ENCODE measurements at places on chromosomes 1 and 21.

DNA sequence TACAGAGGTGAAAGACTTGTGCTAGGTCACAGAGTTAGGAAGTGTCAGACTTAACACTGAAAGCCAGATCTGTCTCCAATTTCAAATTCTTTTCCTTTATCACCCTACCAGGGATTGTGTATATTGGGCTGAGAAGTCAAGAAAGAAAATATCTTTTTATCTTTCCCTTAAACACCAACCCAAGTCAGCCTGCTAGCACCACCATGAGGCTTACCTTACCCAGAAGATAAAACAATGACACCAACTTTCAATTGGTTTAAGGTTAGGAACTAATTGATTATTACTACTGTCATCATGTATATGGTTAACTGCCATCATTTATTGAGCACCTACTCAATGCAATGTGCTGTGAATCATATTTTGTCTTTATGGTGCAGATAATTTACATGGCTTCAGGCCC is 178.9 kb upstream of the FOXD3 start:
- DNase-seq, result no peak

GRCh38 chr1:203173566-203173965 is 2.1 kb downstream of the MYBPH start:
- DNase-seq, result no peak

DNA sequence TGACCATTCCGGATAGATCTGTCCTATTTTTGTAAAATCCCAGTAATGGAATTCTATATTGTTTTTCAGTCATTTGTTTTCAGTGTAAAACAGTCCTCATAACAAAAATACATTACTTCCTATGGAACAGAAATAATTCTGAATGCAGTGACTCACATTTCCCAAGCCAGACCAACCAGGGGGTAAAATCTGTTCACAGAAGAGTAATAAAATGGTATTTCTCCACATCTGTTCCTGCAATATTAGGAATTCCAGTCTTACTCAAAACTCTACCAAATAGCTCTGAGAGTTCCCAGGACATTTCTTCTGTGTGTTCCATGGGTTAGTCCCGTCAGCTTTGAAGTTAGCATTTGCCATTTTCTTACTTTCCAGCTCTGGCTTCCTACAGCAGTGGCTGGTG is 2.6 kb upstream of the DDR2 start:
- DNase-seq, result no peak

DNA sequence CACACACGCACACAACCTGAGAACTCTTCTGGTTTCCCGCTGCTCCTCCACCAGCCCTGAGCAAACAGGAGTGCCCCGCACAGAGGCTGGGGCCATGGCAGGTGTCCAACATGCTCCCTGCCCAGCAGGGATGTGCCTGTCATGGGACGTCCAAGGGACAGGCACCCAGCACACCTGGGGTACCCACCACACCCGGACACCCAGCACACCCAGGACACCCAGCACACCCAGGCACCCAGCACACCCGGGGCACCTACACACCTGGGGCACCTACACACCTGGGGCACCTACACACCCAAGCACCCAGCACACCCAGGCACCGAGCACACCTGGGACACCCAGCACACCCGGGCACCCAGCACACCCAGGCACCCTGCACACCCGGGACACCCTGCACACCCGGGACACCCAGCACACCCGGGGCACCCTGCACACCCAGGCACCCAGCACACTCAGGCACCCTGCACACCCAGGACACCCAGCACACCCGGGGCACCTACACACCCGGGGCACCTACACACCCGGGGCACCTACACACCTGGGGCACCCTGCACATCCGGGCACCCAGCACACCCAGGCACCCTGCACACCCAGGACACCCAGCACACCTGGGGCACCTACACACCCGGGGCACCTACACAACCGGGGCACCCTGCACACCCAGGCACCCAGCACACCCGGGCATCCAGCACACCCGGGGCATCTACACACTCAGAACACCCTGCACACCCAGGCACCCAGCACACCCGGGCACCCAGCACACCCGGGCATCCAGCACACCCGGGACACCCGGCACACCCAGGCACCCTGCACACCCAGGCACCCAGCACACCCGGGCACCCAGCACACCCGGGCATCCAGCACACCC is 37.9 kb downstream of the UBE2G2 start:
- DNase-seq, result no peak

DNA sequence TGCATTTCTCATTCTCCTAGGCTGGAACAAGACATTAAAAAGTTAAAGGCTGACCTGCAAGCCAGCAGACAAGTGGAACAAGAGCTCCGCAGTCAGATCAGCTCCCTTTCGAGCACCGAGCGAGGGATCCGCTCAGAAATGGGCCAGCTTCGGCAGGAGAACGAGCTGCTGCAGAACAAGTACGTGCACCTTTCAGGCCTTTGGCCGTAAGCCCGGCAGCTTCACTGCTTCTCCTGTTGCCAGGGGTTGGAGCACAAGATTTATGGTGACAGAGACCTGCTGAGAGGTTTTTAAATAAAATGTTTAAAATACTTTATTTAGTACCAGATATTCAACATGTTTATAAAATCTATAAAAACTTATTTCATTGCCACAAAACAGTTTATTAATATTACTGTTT is 53.4 kb downstream of the MACO1 start:
- no peak for DNase-seq

DNA sequence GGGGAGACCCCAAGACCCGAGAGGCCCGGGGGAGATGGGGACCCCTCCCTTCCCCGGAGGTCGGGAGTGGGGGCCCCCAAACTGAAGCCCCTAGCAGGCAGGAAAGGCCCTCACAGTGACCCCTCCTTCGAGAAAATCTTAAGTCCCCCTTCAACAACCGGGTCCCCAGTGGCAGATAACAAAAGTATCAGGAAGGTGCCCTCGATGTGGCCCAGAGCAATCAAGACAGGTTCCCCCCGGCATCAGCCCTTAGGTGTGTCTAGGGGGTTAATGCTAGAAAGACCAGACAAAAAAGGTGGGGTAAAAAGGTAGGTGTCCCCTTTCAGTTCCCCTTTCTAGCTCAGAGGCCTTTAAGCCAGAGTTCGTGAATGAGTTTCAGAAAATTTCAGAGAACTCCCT is 282 bp upstream of the ECE1 start:
- no peak for DNase-seq

- peak; percentile 79 for DNase-seq
Observed at GRCh38 chr1:31938184-31938975, at the start of gene PTP4A2. Gene PTP4A2 (minus strand): TSS chr1:31938368. CDS start chr1:31919065, 19,303 bp downstream.

DNA sequence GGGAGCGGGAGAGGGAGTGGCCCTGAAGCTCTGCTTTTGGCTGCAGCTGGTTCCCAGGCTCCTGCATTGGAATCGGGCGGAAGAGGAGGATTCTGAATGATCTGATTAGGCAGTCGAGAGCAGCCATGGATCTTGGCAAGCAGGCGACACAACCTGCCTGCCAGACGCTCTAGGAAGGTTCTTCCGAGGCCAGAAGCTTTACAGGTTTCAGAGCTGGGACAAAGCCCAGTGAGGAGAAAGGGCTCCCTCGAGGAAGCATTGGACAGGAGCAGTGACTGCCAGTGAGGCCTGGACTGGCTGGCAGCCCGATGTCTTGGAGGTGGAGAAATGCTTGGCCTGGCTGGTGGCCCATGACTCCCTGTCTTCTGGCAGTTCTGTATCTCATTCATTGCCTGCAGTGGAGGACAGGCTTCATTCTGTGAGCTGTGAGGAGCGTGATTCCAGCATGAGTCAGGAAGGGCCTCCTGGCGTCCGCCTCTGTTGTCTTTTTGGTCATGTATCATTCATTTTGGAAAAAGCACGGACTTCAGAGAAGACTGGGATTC is 132.7 kb upstream of the IPO9 start:
- DNase-seq, result no peak

GRCh38 chr1:203136409-203137042 is 9.0 kb downstream of the ADORA1 start:
- DNase-seq, result no peak

GRCh38 chr1:196355206-196355786 is 252.9 kb downstream of the KCNT2 start:
- DNase-seq, result no peak

DNA sequence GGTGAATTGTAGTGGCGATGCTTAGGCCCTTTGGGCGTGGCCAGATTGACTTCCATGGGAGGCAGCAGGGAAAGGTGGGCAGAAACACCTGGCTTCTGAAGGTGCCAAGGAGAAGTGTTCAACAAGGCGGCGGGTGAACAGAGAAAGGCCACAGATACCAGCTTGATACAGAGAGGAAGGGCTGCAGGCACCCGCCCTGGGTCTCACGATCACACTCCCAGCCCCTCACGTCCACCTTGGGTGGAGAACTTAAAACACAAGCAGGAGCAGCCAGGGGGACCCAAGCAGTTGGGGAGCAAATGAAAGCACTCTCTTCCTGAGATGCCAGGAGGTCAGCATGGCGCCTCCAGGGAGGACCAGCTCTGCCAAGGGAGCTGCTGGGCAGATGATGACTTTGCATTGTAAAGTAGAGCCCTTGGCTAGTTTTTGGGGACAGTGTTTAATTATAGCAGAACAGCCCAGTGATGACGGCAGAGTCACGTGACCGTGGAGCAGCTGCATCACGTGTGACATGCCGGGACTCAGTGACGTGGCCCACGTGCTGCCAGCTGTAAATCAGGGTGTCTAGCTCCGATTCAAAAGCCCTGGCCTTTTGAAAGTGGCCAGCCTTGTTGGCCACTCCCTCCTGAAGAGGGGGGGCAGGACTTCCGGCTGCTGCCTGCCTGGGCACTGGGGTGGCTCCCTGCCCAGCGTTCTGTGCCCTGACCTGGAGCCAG is 19.0 kb downstream of the SLC37A1 start:
- no peak for DNase-seq

DNA sequence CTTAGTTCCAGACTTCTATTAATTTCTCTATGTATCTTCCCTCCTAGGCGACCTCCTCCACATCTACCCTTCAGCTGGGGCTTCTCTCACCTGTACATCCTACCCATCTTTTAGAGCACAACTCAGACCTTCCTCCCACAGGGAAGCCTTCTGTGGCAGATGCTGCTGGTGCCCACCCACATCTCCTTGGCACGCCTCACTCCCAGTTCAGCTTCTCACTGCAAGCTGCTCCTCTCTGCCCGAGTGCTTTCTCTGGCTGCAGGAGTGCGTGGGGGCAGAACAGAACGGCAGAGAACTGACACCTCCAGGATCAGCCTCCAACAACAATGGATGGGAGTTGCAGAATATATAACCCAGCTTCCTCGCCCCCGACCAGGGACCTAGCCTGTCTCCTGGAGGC is 36.5 kb downstream of the ZBTB18 start:
- no peak for DNase-seq

DNA sequence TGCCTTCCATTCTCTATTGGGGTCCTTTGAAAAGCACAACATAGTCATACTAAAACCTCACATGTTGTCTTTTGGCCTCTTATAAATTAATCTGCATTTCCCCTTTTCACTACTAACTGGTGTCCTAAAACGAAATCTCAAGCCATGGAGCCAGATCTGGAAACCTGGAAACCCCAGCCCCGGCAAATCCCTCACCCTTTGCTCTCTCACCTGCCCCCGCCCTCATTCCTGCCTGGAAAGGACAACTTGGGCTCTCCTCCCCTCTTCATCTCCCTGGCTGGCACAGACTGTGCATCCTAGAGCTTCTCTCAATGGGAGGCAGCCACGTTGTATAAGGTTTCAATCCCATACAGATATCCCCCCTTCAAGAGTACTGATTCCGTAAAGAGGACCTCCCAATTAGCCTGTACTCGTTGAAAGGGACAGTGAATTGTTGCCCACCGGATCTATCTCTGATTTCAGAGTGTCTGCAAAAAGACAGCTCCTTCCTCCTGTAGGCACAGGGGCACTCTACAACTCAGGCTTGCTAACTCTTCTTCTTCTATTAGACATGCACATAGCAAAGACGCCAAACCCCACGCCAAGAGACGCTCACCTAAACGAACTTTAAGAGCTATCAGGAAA is 1.4 kb downstream of the DUSP10 start:
- no peak for DNase-seq

DNA sequence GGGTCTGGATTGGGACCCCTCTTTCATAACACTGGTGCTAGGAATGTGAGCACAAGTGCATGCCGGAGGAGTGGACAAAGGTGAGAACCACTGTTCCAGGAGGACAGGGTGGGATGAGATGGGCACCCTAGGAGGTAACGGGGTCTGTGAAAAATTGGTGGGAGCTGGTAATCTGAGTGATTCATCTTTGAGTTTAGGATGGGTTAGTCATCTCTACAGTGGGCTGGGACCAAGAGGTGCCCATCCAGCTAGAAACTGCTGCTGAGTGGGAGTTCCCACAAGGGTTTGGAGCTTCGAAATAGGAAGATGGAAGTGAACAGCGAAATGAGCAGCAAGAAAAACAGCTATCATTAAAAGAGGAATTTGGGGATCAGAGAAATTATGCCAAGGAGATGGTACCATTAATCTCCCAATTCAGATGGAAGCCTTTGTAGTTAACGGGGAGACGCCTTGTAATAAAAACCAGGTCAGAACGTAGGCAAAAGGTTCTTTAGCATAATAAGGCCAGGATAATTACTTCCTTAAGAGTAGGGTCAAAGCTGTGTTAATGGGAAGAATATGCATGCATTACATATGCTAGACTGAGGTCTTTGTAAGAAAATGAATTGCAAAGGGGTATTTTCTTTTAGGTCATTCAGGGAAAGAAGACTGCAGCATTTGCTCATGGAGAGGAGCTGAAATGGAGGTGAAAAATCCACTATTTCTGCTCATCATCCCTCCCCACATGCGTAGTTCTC is 55.5 kb downstream of the OLFML3 start:
- no peak for DNase-seq

GRCh38 chr1:226733304-226733703 is 5.8 kb downstream of the ITPKB start:
- DNase-seq, result no peak

DNA sequence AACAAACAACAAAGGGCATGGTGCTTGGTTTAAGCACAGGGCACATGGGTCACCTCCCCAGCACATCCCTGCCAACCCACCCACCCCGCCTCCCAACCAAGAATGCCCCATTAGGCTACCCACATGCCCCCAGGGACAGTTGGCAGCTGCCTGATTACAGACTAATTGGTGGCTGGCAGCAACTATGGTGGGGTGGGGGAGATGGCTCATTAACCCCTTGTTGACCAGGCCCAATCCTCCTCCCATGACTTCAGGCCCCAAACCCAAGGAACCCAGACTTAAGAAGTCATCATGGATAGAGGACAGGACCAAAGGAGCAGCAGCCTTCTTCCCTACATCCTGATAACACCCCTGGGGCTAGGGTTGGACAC is 1.3 kb downstream of the RIMS3 start:
- DNase-seq, result no peak

- no peak for DNase-seq
Observed at GRCh38 chr1:115797486-115797885, 29.0 kb upstream of the CASQ2 start.

Measured in activated T-helper 1 cell treated with Interleukin-2 at 50 U/mL for 16 hours (primary cell).